HepG2 (cell line): ENCODE measurements at places on chromosomes 1 and 21.

DNA sequence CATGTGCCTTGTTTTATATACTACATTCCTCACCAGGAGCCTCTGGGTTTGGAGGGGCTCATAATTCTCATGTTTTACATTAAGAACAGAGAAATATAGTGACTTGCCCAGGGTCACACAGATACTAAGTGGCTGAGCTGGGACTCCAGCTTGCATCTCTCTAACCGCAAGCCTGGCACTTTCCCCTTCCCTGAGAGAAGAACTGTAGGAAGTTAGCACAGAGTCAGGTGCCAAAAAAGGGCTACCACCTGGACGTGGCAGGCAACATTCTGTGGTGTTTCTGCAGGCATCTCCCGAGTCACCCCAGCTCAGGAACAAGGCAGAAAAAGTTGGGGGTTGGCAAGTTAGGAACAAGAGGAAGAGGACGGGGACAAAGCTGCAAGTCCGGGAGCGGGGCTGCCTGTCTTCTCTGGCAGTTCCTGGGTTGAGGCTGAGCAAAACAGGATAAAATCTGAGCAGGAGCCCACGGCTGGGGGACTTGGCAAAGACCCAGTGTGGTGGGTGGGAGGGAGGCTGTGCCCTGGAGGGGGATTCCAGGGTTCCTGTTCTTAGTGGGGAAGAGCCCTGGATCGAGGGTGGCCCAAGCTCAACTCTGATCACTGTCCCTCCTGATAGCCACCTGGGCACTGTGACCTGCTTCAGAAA is 9.8 kb downstream of the PLA2G5 start:
- H3K27me3 ChIP-seq, result peaks cover 28% of the 10 kb centered on the region
- H3K4me3 ChIP-seq, result no peak overlapping the region
- no peak overlapping the region for H3K27ac ChIP-seq
- H3K4me1 ChIP-seq, result peaks cover 29% of the 10 kb centered on the region

DNA sequence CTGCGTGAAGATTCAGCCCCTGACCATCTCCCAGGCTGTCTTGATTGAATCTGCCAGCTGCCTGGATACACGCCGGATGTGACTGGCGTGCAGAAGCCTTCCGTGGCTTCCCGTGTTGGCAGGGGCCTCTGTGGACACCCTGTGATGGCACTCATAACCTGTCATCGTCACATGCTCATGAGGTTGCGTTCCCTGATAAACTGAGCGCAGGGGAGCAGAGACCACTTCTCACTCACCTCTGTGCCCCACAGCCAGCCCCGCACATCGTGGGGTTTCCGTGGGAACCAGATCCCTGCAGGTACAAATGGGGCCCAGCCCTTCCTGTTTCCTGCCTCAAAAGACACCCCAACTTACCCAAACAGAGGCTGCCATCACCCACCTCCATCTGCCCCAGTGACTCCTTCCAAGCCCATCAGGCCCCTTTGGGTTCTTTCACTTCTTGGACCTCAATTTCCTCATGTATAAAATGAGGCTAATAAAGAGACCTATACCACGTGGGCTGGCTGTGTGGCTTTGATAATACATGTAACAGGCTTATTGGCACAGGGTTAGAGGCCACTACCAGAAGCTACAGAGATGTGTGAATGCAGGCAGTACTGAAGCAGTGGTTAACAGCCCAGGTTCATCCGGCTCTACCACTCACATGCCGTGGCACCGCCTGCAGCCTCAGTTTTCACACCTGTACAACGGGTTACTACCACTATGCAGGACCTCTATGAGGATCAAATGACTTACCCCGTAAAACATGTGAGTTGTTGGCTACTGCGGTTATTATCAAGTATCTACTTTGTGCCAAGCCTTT is 23.6 kb downstream of the HTR6 start:
- H3K4me3 ChIP-seq, result no peak overlapping the region
- H3K27me3 ChIP-seq, result no peaks in the 10 kb centered on the region; the same call in 1 of the 2 replicates
- no peaks in the 10 kb centered on the region for H3K4me1 ChIP-seq
- DNase-seq, result no peak
- H3K27ac ChIP-seq, result no peak overlapping the region

DNA sequence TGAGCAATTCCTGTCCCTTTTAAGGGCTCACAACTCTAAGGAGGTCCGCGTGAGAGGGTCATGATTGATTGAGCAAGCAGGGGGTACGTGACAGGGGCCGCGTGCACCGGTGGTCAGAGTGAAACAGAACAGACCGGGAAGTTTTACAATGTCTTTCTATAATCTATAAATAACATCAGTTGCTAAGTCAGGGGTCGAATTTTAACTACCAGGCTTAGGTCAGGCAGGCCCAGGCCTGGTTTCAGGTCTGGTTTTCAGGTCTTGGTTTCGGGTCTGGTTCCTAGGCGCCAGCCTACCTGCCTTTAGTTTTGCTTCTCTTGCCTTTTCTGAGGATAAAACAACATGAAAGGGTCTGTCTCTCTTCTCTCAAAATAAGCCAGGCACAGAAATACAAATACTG is 476.0 kb upstream of the CAMK1G start:
- H3K4me3 ChIP-seq, result no peak overlapping the region
- no peaks in the 10 kb centered on the region for H3K36me3 ChIP-seq
- DNase-seq, result no peak
- H3K27ac ChIP-seq, result no peak overlapping the region
- H3K27me3 ChIP-seq, result no peaks in the 10 kb centered on the region

GRCh38 chr1:34701326-34702060 is 53.4 kb upstream of the GJB5 start:
- no peak overlapping the region for H3K27ac ChIP-seq
- H3K4me3 ChIP-seq, result no peak overlapping the region
- DNase-seq, result no peak
- no peaks in the 10 kb centered on the region for H3K36me3 ChIP-seq
- H3K27me3 ChIP-seq, result peaks cover 1% of the 10 kb centered on the region
- H3K4me1 ChIP-seq, result no peaks in the 10 kb centered on the region

- H3K36me3 ChIP-seq, result no peaks in the 10 kb centered on the region
- no peaks in the 10 kb centered on the region; the same call in 1 of the 2 replicates for H3K27me3 ChIP-seq
Measured at GRCh38 chr21:26275801-26276200, 105.2 kb upstream of the APP start.

DNA sequence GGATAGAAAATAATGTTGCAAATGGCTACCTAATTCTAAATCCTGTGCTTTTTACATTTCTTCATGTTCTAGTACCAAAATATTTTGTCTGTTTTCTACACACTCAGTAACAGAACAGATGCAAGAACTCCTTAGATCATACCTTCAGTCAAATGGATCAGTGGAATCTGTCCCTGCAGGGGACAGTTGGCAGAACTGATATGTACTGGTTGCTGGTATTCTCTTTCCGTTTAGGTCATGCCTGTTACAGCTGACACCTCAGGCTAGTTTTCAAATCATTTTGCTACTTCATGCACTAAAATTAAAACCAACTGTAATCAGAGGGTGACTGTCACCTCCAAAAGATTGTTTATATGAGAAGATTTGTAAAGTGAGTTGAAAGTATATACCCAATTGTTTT is 109.2 kb downstream of the TNNI3K start:
- no peak for DNase-seq
- no peak overlapping the region for H3K27ac ChIP-seq
- no peaks in the 10 kb centered on the region for H3K4me1 ChIP-seq

- H3K4me3 ChIP-seq, result no peak overlapping the region
- no peak overlapping the region for H3K27ac ChIP-seq
- DNase-seq, result peak; percentile 44
- H3K27me3 ChIP-seq, result no peaks in the 10 kb centered on the region
Measured at GRCh38 chr1:177256153-177257075, 85.7 kb downstream of the BRINP2 start.

DNA sequence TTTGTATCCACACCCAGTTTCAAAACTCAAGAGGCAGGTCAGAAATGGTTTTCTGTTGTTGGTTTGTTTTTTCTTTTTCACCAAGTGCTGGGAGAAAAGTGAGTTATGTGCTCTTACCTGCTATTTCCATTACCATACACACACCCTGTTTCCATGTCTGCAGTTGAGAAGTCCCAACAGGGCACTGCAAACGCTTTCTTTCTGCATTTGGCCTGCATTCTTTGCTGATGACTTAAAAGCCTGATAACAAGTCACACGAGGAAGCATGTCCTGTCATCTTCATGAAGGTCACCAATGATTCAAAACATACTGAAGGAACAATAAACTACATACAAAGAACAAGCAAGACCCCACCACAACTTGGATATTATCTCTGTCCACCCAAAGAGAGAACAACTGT is 24.8 kb upstream of the KCNE1 start:
- no peaks in the 10 kb centered on the region for H3K36me3 ChIP-seq
- peak; percentile 43 for DNase-seq
- peaks cover 22% of the 10 kb centered on the region for H3K4me1 ChIP-seq
- H3K27ac ChIP-seq, result no peak overlapping the region
- no peaks in the 10 kb centered on the region for H3K27me3 ChIP-seq

DNA sequence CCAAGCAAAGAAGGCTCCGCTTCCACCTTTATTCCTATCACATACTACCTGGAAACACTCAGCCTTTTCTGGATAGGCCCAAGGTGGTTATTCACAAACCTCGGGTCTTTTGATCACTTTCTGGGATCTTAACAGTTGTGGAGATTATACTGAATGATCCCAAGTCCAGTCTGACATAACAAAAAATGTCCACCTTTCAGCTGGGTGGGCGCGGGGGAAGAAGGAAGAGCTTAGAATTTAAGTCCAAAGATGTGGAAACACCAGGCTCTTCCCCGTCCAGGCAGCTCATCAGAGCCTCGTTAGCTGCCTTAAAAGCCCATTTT is 338 bp upstream of the C1orf53 start:
- peak overlapping the region; percentile 98 for H3K27ac ChIP-seq
- peak overlapping the region; percentile 81 for H3K4me3 ChIP-seq
- DNase-seq, result no peak
- peaks cover 34% of the 10 kb centered on the region for H3K4me1 ChIP-seq
- no peaks in the 10 kb centered on the region; the same call in 2 of the 3 replicates for H3K27me3 ChIP-seq
- H3K36me3 ChIP-seq, result no peaks in the 10 kb centered on the region

DNA sequence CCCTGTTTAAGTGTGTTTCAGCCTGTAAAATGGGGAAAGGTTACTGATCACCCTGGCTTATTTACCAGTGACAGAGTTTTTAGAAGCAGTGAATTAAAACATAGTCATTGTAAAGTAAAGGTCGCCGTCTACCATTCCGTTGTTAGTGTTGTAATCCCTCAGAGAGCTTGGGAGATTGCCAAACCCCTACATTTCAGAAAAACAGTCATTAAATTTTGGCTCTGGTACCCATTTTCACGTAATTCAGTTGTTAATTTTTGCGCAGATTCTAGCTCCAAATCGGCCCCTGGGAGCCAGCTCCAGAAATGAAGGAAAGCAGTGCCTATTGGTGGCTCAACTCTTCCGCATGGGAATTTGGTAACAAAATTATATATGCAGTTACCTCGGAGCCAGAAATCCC is 127.7 kb upstream of the AJAP1 start:
- no peak overlapping the region for H3K4me3 ChIP-seq
- H3K27ac ChIP-seq, result no peak overlapping the region
- no peaks in the 10 kb centered on the region for H3K36me3 ChIP-seq
- DNase-seq, result no peak

DNA sequence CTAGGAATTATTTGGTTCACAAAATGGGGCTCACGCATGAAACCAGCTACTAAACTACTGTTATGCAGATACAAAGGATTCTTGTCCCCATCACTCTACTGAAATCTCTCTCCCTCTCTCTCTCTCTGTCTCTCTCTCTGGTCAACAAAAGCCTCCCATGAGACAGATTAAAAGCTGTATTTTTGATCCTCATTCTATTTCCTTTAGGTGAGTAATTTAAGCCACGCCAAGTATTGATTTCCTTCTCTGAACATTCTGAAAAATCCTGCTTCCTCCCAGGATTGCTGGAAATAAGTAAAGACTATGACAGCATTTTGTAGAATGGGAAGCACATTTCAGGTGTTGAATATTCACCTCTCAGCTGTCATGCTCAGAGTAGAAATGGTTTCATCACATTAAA is 43.7 kb downstream of the PRDX6 start:
- no peak overlapping the region for H3K4me3 ChIP-seq
- H3K36me3 ChIP-seq, result no peaks in the 10 kb centered on the region
- no peak for DNase-seq
- no peaks in the 10 kb centered on the region for H3K27me3 ChIP-seq

GRCh38 chr1:17405898-17406759 is 33.3 kb downstream of the RCC2 start:
- peaks cover 15% of the 10 kb centered on the region for H3K36me3 ChIP-seq
- no peak overlapping the region for H3K27ac ChIP-seq
- no peaks in the 10 kb centered on the region for H3K27me3 ChIP-seq
- H3K4me3 ChIP-seq, result no peak overlapping the region
- DNase-seq, result peak; percentile 71
- H3K4me1 ChIP-seq, result peaks cover 9% of the 10 kb centered on the region

DNA sequence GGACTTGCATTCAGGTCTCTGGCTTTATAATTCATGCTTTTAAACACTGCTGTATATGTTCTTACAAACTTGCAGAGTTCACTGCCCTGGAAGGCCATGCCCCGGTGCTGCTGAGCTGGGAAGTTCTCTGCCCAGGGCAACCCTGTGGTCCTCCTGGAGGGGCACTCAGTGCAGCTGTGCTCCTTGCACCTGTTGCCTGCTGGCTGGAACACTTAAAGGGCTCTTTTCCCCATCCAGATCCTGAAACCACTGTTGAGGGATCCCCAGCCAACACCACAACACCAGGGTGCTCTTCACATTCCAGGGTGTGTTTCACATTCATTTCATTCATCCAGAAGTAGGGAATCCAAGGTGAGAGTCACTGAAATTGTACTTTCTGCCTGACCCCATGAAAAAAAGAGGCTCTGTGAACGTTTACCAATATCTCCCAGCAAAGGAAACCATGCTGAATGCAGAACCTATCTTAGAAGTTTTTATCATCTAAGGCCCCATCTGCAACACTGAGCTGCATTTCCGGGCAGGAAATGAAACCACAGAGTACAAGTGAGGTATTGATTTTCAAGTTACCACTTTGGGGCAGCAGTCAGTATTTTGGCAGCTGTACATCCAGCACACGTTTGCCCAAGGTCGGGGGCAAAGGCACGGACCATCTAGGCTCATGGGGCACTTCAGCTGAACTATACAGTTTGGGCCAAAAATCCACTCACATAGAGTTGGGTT is 16.4 kb upstream of the KIAA0040 start:
- no peaks in the 10 kb centered on the region for H3K27me3 ChIP-seq
- H3K4me1 ChIP-seq, result no peaks in the 10 kb centered on the region
- no peaks in the 10 kb centered on the region for H3K36me3 ChIP-seq
- no peak for DNase-seq
- H3K4me3 ChIP-seq, result no peak overlapping the region
- H3K27ac ChIP-seq, result no peak overlapping the region

DNA sequence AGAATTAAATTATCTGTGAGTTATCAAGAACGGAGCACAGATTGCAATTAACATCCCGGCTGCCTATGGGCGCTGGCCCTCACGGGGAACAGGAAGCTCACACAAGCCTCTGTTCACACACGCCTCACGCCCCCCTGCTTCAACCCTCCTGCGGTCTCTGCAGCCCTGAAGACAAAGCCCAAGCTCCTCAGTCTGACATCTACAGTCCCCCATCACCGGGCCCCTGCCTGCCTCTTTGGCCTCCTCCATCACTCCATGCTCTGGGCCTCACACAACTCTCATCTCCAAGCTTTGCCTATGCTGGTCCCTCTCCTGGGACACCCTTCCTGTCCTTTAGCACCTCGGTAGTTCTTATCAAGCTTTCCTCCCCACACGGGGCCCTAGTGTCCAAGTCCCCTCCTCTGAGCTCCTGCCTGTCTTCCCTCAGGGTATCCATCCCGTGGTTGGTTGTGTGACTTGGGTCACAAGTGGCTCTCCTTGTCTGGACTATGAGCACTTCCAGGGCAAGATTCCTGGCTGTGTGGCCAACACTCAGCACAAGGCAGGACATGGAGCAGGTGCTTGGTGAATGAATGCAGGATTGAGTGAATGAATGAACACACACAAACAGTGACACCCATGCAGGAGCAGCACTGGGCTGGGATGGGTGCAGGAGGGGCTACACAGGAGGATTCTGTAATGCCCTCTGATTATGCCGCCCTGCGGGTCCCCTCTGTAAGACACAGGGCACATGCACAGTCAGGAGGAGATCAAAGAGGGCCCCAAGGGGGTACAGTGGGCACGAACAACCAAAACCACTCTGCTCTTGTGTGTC is 116.1 kb downstream of the DMRTB1 start:
- H3K36me3 ChIP-seq, result no peaks in the 10 kb centered on the region
- H3K4me1 ChIP-seq, result no peaks in the 10 kb centered on the region
- no peak overlapping the region for H3K4me3 ChIP-seq
- no peak overlapping the region for H3K27ac ChIP-seq
